ENCODE measurements at places on chromosomes 11 and 22.

DNA sequence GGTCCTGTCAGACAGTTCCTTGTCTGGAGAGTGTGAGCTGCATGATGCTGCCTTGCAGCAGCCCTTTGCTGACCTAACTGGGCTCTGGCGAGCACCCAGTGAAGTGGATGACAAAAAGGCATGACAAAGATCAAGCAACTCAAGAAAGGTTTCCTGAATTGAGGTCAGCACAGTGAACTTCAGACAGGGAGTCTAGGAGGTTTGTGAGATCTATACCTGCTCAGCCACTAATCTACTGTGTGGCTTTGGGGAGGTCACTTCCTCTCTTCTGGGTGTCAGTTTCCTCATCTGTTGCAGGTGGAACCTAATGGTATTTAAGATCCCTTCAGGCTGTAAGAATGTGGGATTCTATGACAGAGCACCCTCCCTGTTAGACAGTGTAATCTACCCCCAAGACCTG is 213.9 kb upstream of the NARS2 start:
- DNase-seq, result no peak

GRCh38 chr11:26144291-26144690 is 187.6 kb upstream of the ANO3 start:
- no peak for DNase-seq

- no peak for DNase-seq
Observed at GRCh38 chr11:70454197-70454767, 56.0 kb downstream of the CTTN start.

DNA sequence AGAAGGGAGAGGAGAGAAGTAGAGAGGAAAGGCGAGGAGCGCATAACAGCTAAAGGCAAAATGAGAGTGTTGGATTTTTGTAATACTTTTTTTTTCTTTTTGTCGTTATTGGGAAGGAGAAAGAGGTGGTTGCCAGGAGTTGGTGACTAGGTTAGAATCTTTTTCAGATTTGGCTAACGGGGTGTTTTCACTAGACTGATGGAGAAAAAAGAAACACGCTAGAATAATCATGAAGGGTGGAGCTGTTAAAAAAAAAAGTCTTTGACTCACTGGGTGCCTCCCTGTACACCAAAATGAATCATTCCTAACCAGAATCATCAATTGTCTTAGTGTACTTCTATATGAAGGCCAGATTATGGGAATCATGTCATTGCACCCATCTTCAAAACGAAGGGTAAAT is 12.7 kb downstream of the BLID start:
- DNase-seq, result no peak

GRCh38 chr22:43827003-43827735 is 15.1 kb upstream of the EFCAB6 start:
- DNase-seq, result no peak

GRCh38 chr22:28759861-28760560 is 12.5 kb upstream of the CCDC117 start:
- DNase-seq, result no peak

GRCh38 chr11:123187248-123187647 is 7.8 kb downstream of the CLMP start:
- DNase-seq, result no peak

- no peak for DNase-seq
Observed at GRCh38 chr11:25844811-25845210, 487.1 kb upstream of the ANO3 start.

GRCh38 chr11:92929246-92929645 is 40.2 kb upstream of the MTNR1B start:
- no peak for DNase-seq

DNA sequence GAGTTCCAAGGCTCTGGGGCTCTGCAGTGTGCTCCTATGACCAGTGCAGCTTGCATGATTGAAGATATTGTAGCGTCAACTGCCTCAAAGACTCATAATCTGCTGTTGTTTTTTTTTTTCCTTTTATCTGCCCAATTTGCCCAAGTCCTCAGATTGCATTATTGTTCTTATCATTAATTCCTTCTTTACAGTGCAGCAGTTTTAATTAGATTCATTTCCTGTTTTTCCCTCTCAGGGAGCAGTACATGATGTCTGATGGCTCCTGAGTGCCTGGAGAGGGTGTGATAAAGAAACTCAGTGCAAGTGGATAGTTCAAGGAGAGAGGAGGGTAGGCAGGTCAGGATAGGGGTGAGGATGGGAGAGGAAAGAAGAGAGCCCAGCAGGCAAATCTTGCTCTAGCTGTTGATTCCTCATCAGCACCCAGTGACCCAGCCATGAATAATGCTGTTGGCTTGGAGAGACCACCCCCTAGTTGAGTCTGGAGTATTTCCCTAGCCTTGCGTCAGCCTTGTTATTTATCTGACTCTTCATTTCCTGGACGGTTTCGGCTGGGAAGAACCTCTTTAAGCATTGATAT is 219.6 kb upstream of the SESN3 start:
- DNase-seq, result no peak

DNA sequence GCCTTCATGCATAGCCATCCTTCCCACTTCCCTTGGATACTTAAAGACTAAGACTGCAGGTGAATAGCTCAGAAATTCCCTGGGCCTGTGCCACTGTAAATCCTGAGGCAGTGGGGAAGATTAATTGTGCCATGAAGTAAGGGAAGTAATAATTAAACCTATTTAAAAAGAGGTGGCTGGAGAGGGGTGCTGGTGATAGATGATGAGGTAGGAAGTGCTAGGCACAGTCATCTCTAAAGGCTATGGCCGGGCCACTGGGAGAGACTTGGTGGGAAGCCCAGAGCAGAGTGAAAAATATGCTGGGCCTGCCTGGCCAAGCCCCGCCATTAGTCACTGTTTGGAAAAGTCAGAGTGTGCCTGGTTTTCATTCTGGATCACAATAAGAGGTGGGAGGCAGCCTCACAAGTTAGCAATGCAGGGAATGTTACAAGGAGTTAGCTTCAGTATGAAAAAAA is 197.2 kb upstream of the PITPNB start:
- no peak for DNase-seq

GRCh38 chr22:20591660-20592310 is 84.4 kb downstream of the MED15 start:
- no peak for DNase-seq

- DNase-seq, result no peak
Observed at GRCh38 chr22:49204599-49205482, 622.8 kb downstream of the BRD1 start.

- peak; percentile 39 for DNase-seq
Observed at GRCh38 chr22:36144886-36145541, 15.5 kb downstream of the APOL3 start.

GRCh38 chr11:128776069-128776423 is 82.2 kb downstream of the FLI1 start:
- DNase-seq, result peak; percentile 31

DNA sequence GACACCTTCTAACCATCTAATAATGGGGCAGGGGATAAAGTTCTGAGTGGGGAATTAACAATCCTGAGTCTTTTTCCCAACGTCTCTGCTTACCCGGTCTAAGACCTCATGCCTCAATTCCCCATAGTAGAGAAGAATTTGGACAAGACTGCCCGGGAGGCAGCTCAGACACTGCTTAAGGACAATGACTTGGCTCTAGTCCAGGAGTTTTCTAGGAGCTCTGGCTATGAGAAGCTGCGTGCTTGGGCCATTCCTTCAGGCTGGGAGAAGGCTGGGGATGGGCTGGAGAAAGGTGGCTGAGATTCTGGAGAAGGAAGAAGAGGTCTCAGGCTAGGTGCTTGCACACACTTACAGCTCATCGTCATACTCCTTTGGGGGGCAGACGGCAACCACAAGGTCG is 19.8 kb upstream of the ABCC8 start:
- no peak for DNase-seq

- DNase-seq, result no peak
Observed at GRCh38 chr11:19740586-19740985, 27.9 kb downstream of the NAV2 start.

GRCh38 chr22:49548356-49549202 is 279.1 kb downstream of the BRD1 start:
- DNase-seq, result no peak

GRCh38 chr11:9716275-9717039 is 52.6 kb downstream of the SWAP70 start:
- peak; percentile 54 for DNase-seq

DNA sequence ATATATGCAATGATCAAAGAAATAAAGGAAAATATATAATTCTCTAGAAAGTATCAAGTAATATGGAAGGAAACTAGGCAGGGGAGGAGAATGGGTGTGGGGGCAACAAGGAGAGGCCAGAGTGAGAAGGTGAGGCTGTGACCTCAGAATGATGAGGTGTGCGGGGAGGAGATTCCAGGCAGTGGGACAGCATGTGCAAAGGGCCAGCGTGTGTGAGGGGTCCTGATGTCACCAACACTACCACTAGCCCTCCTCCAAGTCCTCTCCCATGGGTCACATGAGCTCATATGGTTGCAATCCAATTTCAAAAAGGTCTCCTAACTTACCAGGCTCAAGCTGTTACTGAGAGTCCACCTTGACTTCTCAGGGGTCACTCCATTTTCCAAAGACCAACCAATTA is 463.9 kb downstream of the MN1 start:
- DNase-seq, result no peak

- DNase-seq, result no peak
Observed at GRCh38 chr11:89516496-89516895, 25.3 kb upstream of the NOX4 start.

GRCh38 chr11:64723117-64723906 is at the start of gene NRXN2:
Gene NRXN2 (minus strand): TSS chr11:64723197. CDS start chr11:64713699, 9,498 bp downstream.
- peak; percentile 91 for DNase-seq

GRCh38 chr11:74179234-74180052 is 8.4 kb downstream of the PPME1 start:
- DNase-seq, result peak; percentile 45

DNA sequence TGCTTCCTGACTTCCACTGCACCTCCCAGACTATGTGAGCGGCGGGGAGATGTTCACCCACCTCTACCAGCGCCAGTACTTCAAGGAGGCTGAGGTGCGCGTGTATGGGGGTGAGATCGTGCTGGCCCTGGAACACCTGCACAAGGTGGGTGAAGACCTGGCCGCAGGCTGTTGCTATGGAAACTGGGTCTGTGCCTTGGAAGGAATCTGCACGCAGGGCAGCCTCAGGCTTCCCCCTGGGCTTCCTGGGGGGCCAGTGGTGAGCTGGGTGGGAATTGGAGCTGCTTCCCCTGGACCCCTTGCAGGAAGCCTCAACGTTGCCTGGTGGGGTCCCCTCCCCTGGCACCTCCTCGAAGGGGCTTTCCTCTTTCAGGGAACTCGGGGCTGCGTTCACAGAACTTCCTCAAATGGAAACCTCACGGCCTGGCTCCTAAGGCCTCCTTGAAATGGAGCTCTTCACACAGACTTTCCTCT is 1.5 kb downstream of the RPS6KA4 start:
- DNase-seq, result no peak

- DNase-seq, result peak; percentile 49
Observed at GRCh38 chr22:45639747-45640102, 31.9 kb upstream of the ATXN10 start.

DNA sequence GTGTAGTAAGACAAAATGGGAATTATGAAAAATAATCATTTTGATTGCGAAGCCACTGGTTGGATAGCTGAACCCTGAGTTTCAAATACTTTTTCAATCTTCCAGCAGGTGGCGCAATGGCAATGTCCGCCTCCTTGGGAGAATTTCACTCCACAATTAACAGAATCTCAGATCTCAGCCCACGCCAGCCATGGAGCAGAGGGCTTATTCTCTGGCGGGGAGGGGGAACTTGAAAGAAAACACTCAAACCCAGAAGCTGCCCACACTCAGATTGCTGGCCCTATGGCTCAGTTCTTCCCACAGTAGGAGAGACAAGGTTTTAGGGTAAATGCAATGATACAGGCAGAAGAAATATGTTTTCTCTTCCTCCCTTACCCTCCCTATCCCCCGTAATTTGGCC is 38.7 kb upstream of the RCN1 start:
- peak; percentile 56 for DNase-seq

DNA sequence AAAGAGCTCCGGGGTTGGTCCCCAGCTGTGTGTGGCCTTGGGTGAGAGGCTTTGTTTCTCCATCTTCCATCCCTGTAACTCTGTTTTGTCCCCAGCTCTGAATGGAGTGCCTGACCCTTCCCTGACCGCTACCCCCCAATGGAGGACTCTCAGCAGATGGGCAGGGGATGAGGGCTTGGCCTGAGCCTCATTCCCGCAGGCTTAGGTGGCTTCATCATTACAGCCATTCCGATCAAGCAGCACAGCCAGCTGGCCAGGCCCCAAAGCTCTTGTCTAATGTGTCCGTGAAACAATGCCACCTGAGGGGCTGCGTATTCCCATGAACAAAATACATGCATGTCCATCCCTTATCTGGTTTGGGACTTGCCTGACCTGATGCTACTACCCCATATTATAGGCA is 3.9 kb upstream of the CDC42EP2 start:
- no peak for DNase-seq

GRCh38 chr22:38314933-38315822 is 2.1 kb downstream of the CSNK1E start:
- peak; percentile 6 for DNase-seq

DNA sequence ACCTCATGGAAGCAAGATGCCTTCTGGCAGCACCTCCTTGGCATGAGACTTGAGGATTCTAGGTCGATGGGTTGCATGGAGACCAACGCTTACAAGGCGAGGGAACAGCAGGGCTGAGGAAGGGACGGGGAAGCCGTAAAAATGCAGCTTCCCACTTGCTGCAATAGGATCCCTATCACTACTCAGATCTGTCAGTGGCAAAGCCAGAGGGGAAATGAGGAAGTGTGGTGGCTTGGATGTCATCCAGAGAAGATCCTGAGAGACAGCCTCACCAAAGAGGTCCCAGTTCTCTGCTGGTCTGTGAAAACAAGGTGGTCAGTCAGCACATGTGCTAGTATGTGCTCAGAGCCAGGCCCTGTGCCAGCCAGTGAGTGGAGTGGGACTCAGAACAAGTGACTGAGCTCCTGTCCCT is 22.2 kb downstream of the CYB5R2 start:
- DNase-seq, result no peak

GRCh38 chr11:81270686-81271085 is 1463.0 kb downstream of the FAM181B start:
- no peak for DNase-seq

DNA sequence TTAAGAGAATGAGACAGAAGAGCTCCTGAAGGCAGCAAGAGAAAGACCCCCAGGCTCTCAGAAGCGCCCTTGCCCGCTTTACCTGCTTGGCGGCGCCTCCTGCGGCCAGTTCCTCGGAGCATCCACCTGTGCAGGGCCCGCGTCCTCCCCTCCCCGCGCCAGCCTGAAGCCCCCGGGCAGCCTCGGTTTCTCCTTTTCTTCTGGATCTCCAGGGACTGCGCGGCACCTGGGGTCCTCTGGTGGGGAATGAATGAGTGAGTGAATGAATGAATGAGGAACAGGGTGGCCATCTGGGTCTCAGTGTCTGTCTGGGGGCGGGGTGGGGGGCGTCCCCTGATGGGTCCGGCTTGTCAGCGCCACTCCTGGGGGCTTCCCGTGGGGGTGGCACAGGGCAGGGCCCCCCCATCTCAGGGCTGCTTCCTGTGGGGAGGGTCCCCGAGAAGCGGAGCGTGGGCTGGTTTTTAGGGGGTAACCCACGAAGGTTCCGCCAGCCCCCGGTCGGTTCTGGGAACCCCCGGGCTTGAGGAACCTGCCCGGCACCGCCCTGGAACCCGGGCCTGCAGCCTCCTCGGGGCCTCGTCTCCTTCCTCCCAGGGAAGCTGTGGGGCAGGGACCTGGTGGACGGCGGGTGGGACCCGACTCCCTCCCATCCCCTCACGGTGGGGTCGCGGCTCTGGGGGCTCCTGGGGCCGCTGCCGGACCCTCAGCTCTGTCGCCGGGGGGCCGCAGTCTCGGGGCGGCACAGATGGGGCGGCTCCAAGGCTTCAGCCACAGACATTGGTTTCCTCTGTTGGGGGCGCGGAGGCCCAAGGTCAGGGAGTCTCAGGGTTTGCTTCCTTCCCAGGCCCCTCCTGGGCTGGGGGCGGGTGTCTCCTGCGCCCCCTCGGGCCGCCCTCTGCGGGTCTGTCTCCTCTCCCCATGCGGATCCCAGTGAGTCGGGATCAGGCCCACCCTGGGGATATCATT is 8.3 kb upstream of the KRTAP5-7 start:
- no peak for DNase-seq
